Mucosa of gallbladder (tissue), 1 donor: ENCODE measurements at places on chromosomes 1 and 21. TPM values are rescaled to one million over a fixed set of nuclear protein-coding genes. Genes with fewer than 3 reads are reported as not detected.

MYBPH gene
- not detected for total RNA-seq

DNA sequence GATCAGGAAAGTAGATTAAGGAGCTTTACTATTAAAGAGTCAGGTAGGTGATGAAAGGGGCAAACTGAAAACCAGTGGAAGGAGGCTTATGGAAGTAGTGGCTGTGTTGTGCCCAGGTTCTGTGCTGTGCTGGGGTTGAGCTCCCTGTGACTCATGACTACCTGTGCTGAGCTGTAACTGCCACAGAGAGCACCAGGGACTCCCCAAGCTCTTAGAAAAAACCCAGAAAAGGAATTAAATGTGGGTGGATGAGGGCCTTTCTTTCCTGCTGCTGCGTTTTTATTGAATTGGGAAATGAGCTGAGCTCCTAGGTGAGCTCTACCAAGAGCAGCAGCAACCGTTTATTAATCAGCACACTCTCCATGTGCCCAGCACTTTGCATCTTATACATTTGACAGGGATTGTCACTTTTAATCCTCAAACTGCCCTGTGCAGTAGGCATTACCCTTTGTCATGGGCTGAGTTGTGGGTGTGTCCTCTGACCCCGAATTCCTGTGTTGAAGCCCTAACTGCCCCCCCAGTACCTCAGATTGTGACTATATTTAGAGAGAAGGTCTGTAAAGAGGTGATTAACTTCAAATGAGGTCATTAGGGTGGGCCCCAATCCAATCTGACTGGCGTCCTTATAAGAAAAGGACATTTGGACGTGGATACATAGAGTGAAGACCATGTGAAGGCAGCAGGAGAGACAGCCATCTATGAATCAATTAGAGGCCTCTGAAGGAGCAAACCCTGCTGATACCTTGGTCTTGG lies 65.4 kb downstream of the AK4 start:
- DNase-seq: no peak

GRCh38 chr1:36154765-36155407 lies 1.1 kb upstream of the MAP7D1 start:
- no peak for DNase-seq

DNA sequence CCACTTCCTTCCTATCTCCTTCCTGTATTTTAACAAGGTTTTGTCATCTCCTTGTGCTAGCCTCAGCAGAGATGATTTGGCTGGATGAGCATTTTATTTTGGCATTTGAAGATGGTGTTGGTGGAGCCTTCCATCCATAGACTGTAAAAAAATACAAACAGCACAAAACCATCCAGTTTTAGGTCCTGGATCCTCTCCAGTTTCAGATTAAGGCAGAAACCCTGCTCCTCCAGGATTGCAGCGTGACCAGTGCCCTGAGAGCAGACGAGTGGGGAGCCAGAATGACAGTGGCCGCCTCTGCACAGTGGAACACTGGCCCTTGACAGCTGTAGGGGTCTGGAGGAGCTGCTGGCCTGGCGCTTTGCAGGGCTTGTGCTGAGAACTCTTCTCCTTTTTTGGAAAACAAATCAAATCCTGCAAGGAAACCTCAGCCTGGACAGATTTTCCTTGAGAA lies 72.2 kb upstream of the GADD45A start:
- DNase-seq: no peak
